ENCODE measurements at places on chromosomes 7 and 10.

DNA sequence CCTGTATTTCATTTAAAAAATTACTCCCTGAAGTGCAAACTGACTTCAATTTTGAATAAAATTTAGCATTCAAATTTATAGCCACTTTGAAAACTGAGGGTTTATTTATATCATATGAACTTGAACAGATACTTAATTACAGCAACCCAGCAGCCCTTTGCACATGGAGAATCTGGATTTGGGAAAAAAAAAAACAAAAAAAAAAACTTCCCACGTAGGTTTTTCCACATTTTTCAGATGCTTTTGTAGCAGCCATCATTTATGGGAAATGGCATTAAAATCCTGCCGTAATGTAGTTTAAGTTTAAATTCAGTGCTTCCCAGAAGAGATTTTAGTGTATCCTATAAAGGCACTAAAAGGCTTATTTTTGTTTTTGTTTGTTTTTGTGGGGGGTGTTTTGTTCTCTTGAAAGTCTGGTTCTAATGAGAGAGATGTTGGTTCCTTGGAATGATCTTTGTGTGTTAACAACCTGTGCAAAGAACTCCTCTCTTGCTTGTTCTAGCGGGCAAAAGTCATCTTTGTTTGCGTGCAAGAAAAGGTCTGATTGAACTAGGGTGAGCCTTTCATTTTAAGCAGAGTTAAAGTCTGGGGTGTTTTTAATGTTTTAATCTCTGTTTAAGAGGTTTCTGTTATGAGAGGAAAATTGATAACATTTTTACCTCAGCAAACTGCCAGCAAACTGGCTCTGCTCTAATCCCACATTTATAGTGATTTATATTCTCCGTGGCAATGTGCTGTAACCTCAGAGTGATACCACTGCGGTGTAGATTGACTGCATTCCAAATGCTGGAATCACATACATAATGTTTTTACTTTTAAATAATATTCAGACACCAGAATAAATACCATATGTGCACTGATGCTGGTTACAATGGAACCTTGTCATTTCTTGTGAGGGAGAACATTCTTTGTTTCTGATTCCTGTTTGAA is 105.5 kb downstream of the WNT2 start:
- no peak for DNase-seq

- no peak for DNase-seq
Observed at GRCh38 chr10:31704195-31704594, 224.4 kb downstream of the ARHGAP12 start.

GRCh38 chr10:118027397-118027796 is 19.3 kb downstream of the RAB11FIP2 start:
- DNase-seq, result no peak

DNA sequence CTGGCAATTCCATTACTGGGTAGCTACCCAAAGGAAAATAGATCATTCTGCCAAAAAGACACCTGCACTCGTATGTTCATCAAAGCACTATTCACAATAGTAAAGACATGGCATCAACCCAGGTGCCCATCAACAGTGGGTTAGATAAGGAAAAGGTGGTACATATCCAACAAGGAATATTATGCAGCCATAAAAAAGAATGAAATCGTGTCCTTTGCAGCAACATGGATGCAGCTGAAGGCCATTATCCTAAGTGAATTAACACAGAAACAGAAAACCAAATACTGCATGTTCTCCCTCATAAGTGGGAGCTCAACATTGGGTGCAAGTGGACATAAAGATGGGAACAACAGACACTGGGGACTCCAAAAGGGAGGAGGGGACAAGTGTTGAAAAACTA is 93.2 kb downstream of the HIP1 start:
- DNase-seq, result no peak

- no peak for DNase-seq
Observed at GRCh38 chr7:42492920-42493319, 255.9 kb upstream of the GLI3 start.

DNA sequence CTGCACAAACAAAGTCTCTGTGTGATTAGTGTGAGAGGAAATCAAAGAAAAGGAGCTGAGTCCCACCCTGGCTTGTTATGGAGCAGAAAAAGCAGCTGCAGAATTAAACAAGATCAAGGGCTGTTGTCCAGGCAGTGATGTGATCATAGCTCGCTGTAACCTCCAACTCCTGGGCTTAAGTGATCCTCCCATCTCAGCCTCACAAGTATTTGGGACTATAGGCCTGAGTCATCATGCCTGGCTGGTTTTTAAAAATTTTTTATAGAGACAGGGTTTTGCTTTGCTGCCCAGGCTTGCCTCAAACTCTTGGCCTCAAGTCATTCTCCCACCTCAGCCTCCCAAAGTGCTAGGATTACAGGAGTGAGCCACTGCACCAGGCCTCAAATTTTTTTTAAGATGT is 88.9 kb downstream of the IPMK start:
- no peak for DNase-seq

DNA sequence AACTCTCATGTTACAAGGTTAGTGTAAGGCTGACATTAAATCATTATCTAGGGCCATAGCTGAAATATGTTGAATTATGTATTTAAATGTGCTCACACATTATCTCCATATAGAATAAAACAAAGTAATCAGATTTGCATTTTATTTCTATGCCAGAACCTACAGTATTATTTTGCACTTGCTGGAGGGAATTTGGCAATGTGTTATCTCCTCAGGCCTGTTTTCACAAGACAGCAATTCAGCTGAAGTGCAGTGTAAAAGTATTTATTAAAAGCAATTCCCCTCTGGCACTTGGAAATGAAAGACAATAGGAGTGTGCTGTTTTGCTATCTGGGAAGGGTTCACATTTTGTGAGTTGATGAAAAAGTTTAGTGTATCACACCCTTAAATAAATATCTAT is 276.3 kb downstream of the DNAJB9 start:
- DNase-seq, result no peak

DNA sequence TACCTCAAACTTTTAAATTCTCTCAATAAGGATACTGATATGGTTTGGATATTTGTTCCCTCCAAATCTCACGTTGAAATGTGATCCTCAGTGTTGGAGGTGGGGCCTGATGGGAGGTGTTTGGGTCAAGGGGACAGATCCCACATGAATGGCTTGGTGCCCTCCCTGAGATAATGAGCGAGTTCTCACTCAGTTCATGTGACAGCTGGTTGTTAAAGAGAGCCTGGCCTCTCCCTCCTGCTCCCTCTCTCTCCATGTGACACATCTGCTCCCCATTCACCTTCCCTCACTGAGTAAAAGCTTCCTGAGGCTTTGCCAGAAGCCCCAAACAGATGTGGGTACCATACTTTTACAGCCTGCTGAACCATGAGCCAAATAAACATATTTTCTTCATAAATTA is 19.2 kb downstream of the ABCB4 start:
- DNase-seq, result no peak

GRCh38 chr7:38306171-38306570 is 32.7 kb upstream of the TARP start:
- no peak for DNase-seq

DNA sequence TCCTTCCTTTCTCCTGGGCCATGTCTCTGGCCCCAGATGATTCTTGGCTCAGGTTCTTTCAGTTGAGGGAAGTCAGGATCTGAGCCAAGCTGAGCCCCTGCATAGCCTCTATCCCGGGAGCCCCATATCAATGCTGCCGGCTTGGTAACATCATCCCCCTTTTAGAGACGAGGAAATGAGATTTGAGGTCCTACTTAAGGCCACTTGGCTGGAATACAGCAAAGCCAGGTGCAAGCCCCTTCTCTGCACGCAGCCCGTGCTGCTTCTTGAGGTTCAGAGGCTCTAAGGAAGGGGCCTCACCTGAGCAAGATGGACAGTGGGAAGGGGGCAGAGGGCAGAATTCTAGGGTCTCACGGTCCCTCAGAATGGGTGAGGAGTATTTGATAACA is 2.4 kb upstream of the IRF5 start:
- no peak for DNase-seq

DNA sequence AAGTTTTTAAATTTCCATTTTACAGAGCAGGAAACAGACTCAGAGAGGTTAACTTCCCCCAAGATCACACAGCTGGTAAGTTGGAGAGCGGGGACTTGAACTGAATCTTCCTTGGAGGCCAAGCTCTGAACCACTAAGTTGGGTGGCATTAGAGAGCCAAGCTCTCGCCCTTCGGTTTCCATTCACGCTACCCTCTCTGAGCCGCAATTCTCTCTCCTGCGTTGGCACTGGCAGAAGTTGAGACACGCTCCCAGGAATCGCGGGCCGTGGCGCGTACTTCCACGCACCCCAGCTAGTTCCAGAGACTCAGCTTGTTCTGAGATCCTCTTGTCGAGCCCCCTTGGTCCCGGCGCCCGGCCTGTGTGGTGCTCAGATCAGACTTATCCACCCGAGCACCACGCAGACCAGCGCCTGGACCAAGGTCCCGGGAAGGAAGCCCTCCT is 29.3 kb upstream of the VAX1 start:
- DNase-seq, result no peak

DNA sequence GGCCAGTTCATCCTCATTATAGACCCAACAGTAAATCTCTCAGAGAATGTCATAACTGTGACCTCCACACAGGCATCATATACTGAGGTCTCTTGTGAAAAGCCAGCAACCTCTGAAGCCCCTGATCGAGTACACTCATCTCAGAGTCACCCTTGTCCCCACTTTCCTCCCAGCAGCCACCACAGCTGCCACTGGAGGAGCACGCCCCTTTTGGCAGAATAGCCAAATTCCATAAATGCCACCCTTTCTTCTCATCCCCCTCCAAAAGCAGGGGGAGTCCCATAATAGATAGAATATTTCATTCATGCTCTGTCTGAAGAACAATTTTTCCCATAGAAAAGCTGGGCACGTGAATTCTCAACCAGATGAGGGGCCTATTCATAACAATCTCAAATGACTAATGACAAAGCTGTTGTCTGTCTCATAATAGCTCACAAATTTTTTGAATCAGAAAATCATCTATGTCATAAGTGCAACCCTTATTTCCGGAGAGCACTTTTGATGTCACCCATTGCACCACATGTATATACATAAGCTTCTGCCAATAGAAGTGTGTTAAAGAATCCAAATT is 47.4 kb downstream of the SGMS1 start:
- DNase-seq, result no peak

GRCh38 chr7:123096434-123096833 is 100.9 kb upstream of the TAS2R16 start:
- no peak for DNase-seq

DNA sequence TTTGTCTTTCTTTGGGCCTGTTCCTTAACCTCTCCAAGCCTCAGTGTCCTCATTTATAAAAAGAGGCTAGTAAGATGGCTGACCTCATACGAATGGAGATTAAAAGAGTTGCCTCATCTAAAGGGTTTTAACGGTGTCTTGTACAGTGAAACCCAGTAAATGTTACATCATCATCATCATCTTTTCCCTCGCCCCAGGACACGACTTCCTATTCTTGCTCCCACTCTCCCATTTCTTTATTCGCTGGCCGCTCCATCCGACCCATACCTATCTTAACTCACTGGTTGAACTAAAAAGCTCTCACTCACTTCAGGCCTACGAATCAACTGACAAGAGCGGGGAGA is 554 bp downstream of the FRA10AC1 start:
- DNase-seq, result no peak

- no peak for DNase-seq
Observed at GRCh38 chr7:17976952-17977351, 36.7 kb upstream of the SNX13 start.

DNA sequence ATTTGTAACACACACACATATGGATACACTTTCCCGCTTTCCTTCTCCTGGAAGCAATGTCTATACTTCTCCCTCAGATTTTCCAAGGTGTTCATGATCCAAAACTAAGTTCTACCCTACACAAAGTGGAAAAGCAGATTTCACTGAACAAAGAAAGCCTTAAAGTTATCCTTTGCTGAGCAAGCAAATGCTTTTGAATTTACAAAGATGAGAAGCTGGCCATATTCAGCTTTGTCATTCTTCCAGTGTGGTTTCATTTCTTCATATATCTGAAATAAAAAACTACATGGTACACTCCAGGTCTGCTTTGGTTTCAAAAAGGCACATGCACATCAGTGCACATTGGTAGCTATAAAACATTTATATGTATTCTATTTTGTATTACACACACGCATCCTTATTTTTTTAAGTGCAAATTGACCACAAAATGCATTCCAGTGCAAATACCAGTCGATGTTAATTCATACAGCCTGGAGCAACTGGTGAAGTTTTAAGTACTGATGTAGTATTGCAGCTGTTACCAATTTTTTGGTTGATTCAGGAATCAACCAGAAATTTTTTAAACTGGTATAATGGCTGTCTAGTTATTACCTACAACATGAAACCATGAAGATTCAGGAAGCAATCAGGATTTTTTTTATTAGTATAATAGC is 65.5 kb upstream of the SRPK2 start:
- no peak for DNase-seq

DNA sequence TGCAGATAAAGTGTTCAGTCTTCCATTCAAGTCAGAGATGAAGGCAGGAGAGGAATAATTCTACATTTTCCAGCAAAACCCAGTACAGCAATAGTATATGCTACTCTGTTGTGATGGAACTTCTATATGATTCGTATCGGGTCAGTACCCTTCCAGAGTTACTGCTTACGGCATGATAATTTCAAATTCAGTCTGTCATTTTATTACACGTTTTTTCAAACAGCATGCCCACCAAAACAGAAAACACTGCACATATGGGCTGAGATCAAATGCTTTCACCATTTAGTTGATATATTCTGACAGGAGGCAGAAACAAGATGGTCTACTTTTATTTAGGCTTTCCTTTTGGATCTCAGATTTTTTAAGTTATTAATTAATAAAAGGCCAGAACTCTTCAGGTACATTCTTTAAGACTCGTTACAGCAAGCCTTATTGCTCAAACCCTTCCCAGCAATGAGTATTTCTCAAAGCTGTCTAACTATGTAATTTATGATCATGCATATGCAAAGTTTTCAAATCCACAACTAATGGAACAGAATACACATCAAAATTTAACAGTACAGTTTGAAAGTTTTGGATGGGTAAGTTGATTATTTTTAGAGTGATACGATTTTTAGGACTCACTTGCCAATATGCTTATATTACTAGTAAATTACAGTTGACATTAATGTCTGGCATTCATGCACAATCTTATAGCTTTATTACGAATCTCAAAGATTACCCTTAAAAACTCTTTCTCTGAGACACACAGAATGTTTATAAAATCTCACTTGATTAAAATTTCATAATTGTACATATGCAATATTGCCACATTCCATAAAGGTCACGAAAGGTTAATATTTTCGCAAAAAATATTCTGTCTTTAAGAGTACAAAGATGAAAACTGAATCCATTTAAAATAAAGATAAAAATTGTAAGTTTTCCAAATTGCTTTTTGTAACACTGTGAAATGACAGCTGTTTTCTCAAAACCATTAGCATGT is 91.0 kb downstream of the ANK3 start:
- no peak for DNase-seq

DNA sequence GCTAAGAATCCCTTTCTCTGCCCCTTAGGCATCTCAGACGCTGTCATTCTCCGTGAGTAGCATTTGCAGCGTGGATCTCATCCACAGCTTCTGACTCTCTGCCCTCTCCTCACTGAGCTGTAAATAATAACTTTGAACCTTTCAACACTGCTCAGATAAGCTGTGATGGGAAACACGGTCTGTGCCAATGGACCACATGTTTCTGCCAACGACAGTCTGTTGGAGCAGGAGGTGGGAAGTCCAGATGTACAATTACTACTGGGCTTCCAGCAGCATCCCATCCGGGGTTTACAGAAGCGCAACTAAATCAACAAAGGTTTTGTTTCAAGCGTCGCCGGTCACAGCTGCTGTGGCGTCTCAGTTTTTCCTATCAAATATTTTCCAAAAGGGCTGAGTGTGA is 1110.6 kb downstream of the TYW1 start:
- DNase-seq, result no peak

- no peak for DNase-seq
Observed at GRCh38 chr7:121235201-121235600, 93.6 kb upstream of the WNT16 start.

- DNase-seq, result no peak
Observed at GRCh38 chr10:24806262-24806661, 82.6 kb upstream of the ARHGAP21 start.

Data from stimulated activated CD8-positive, alpha-beta memory T cell treated with anti-CD3 and anti-CD28 coated beads, Interleukin-4, amount 100 ng/mL, for 1 hour (primary cell).